ENCODE measurements at places on chromosomes 16 and 17.

DNA sequence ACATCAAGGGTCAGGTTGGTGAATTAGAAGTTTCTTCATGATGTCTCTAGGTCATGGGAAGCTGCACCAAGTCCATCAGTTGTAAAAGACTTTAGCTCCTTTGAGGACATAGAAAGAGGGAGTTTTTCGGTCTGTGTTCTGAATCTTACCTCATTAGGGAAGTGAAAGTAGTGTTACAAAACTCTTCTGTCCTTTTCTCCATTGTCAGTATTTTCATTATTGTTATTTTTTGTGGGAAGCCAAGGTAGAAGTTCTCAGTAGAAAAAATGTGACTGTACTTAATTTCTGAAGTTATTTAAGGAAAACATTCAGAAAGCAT lies 24.2 kb downstream of the MAP3K3 start:
- DNase-seq: peak; percentile 48

- DNase-seq: no peak
These were observed 317.0 kb downstream of the MAF start for GRCh38 chr16:79283578-79283977.

GRCh38 chr16:6068063-6068462 lies 970.5 kb upstream of the EEF2KMT start:
- no peak for DNase-seq

DNA sequence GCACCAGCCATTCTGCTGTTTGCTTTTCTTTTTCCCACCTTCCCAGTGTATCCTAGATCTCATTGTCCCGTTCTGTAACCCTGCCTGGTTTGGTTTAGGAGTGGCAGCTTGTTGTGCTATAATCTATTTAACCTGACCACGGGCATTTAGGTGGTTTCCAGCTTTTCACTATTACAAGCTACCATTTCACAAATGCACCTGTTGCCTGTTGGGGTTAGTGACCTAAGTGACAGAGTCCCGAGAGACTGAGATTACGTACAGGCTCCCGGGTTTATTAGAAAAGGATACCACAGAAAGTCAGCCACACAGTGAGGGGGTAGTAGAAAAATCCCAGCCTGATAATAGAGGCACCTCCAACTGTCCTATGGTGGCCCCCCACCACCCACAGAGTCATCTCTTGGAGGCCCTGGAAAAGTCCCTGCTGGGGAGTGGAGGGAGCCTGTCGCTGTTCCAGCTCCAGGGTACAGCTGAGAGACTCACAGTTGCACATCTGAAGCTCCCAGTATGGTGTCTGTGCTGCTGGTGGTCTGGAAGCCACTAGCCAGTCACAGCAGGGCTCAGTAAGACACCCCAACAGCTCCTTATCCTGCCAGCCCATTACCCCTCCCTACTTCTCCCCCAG lies 21.2 kb downstream of the CLEC16A start:
- DNase-seq: peak; percentile 56
